ENCODE measurements at places on chromosomes 1 and 21. TPM values are rescaled to one million over a fixed set of nuclear protein-coding genes. Genes with fewer than 3 reads are reported as not detected.

GRCh38 chr1:93435443-93435842 is 12.5 kb upstream of the FNBP1L start:
- DNase-seq = no peak

- no peak for DNase-seq
Measured at GRCh38 chr1:16267690-16268180, 30.8 kb upstream of the CPLANE2 start.

DNA sequence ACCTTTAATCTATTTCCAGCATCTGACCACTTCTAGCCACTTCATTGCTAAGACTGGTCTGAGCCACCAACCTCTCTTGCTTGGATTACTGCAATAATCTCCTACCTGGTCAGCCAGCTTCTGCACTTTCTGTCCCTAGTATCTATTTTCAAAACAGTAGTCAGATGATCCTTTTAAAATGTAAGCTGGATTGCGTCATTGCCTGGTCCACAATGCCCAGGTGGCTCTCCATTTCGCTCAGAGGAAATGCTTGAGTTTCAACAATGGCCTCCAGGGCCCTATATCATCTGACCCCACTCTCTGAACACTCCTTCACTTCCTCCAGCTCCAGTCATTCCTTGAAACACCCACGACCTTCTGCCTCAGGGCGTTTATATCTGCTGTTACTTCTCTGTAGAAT is 2.3 kb downstream of the FYB2 start:
- DNase-seq = no peak

GRCh38 chr1:87204921-87205320 is 123.8 kb upstream of the LMO4 start:
- no peak for DNase-seq

DNA sequence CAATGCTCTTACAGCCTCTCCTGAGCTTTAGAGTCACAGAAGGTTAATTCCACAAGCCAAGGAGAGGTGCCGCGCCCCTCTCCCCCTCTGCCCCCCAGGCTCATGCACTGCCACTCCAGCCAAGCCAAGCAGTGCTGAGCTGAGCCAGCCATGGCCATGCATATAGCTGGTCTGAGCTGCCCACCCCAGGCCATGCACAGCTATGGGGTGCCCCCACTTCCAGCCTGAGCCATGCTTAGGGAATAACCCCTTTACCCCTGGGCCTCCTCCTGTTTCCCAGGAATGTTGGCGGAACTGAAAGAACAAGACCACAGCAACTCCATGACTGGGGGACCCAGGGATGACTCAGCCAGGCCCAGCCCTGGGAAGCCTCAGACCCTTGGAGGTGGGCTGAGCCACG is 34.0 kb upstream of the MAGOH start:
- DNase-seq = no peak

GRCh38 chr21:22758478-22758877 is 1760.3 kb downstream of the NCAM2 start:
- DNase-seq = no peak

- DNase-seq = no peak
Measured at GRCh38 chr1:32411261-32411660, 17.0 kb upstream of the BSDC1 start.

DNA sequence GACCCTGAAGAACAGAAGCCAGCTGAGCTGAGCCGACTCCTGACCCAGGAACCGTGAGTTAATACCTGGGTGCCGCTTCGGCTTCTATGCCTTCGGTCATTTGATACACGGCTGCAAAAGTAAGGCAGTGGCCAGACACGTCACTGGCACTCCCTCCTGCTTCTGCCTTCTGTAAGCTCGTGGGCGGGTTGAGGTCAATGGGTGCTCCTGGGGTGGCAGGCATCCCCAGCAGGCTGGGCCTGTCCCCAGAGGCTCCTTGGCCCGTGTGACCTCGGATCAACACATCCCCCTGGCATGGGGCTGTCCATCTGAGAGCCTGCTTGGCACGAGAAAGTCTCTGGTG is 35.7 kb upstream of the COL6A1 start:
- DNase-seq = no peak

- no peak for DNase-seq
Measured at GRCh38 chr1:243796016-243796415, 54.0 kb downstream of the AKT3 start.

- DNase-seq = no peak
Measured at GRCh38 chr1:88956003-88956402, 36.4 kb downstream of the KYAT3 start.

- no peak for DNase-seq
Measured at GRCh38 chr1:18886003-18886335, 16.4 kb downstream of the ALDH4A1 start.

GRCh38 chr1:59481881-59482505 is 185.1 kb downstream of the FGGY start:
- DNase-seq = no peak

DNA sequence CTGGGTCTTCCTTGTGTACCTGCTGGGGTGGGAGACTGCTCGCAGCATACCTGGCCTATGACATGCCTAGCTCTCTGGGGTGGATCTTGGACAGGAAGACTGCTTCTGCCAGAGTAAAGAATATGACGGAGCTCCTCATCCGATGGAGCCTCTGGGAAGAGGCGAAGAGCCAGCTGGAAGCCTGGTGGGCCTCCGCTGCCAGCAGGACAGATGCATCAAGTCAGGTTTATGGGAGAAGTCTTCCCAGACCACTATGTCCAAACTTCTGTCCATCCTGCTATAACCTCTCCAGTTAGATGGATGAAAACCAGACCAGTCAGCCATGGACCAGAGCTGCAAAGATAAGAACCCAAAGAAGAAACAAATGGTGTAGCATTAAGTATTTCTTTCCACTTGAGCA is 27.7 kb upstream of the NGF start:
- DNase-seq = no peak

The FGR gene
- 0.46 TPM for total RNA-seq

The SHISAL2A gene
- total RNA-seq = not detected

The SESN2 gene
- total RNA-seq = 31.0 TPM

The AKIRIN1 gene
- 81.3 TPM for total RNA-seq

The HCRTR1 gene
- not detected for total RNA-seq

The ELOVL1 gene
- 88.7 TPM for total RNA-seq

The PLA2G2F gene
- not detected for total RNA-seq

The BRINP3 gene
- 2.2 TPM for total RNA-seq

The IFNLR1 gene
- 3.1 TPM for total RNA-seq

Measured in endothelial cell (in vitro differentiated cells).